ENCODE measurements at places on chromosomes 5 and 9.

DNA sequence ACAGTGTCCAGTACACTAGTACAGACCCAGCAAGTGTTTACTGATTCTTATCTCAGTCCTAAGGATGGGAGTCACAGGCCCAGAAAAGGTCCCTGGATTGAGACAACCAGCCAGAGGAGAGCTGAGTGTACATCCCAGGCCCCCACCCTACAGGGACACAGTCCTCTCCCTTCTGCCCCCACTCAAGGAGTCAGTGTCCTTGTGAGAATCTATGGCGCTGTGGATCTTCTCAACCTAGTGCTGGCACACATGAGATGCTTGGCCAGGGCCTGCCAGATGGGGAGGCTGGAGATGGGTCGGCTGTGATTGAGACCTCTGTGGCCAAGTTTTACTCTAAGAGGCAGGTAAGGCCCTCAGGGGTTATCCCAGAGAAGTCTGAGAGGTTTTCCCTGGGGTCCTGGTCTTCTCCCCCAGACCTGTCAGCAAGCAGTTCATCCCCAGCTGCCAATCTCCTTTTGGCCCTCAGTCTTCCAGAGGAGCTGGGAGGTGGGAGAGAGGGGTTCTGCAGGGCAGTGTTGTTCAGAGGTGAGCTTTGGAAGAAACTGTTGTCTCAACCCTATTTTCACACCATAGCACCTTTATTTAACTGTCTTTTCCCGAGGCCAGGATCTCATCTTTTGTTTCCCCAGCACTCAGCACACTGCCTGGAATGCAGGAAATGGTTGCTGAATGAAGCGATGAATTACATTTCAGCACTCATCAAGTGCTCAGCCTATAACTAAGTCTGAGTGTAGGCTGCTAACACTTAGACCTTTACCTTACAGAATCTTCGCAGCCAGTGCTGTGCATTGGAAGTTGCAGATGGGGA lies 3.2 kb upstream of the NSD1 start:
- DNase-seq = peak; percentile 62

GRCh38 chr9:104805441-104805840 lies 41.5 kb downstream of the NIPSNAP3B start:
- no peak for DNase-seq

DNA sequence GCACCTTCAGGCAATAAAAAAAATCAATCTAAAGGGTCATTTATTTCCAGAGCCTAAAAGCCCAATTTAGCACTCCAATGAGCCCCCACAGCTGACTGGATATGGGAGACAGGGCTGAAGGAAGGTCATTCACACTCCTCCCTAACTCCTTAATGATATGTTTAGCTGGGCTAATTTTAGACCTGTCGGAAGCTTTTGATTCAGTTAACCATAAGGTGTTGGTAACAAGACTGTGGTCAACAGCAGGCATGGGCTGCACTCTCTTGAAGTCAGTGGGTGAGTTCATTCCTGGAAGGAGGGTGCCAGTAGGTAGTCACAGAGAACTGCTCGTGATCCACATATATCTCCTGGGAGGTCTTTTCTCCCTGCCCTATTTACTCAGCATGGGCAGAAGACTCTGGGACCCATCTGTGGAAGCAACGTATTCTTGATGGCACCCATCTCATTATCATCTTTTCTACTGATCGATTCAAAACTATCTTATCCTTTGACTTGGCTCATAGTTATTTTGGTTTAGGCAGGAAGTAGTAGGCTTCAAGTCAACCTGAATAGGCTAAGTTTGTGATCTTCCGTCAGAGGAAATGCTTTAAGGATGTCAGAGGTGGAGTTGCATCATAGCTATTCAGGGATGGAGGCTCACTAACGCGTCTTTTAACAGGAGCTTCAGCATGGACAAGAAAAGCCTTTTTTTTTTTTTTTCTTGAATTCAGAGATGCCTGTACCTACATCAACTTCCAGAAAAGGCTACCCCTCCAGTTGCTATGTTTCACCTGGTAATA lies 367.7 kb upstream of the SLC30A5 start:
- DNase-seq = no peak

DNA sequence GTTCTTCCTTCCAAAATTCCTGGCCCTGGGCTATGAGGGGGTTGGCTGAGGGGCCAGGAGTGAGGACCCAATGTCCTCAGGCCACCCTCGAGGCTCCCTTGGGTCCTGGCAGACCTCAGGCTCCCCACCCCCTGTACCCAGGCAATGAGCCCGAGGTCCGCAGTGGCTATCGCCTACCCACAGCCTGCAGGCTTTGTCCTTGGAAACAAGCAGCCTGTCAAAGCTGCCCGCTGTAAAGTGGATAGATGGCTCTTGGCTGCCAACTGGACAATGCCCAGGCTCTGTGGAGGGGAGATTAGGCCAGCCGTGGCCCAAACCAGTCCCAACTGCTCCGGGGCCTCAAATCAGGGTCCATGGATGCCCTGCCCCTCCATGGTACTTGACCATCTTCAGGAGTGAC lies 2.2 kb upstream of the ADGRD2 start:
- DNase-seq = no peak

- peak; percentile 44 for DNase-seq
Measured at GRCh38 chr5:162512935-162513565, 445.5 kb downstream of the GABRG2 start.

- no peak for DNase-seq
Measured at GRCh38 chr9:124347206-124347967, 67.9 kb downstream of the PSMB7 start.

DNA sequence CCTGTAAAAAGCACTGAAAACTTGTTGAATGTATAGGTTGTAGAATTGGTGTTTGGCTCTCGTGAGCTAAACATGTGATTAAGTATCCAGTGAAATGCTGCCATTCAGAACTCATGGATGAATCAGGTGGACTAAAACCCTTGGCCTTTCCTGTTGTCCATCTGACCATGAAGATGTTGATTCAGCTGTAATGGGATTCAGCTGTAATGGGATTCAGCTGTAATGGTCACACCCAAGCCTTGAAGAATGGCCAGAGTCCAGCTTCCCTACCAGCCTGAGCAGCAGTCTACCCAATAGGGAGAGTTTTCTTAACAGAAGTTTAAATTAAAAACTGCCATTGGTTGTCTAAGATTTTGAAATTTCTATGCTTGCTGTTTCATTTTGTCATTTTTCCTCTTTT lies 18.1 kb downstream of the MAMDC2 start:
- DNase-seq = no peak

DNA sequence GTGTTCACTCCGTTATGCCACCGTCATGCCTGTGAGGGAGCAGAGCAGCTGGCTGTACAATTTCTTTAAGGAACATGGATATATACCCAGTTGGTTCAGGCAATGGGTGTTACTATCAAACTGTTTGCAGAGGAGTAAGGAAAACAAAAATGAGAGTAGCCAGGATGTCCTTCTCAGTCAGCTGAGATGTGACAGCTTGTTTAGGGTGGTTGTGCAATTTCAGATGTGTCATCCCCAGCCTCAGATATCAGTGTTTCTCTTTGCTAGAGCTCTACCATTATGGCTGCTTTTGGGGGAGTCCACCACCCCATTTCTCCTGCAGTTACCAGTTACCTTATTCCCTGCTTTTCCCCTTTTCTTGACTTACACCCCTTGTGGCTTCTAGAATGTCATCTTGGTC lies 135.2 kb upstream of the SLC24A2 start:
- no peak for DNase-seq

- peak; percentile 12 for DNase-seq
Measured at GRCh38 chr9:18675332-18675731, 201.4 kb downstream of the ADAMTSL1 start.

- DNase-seq = peak; percentile 95
Measured at GRCh38 chr5:128538250-128539037, 399 bp upstream of the FBN2 start.

DNA sequence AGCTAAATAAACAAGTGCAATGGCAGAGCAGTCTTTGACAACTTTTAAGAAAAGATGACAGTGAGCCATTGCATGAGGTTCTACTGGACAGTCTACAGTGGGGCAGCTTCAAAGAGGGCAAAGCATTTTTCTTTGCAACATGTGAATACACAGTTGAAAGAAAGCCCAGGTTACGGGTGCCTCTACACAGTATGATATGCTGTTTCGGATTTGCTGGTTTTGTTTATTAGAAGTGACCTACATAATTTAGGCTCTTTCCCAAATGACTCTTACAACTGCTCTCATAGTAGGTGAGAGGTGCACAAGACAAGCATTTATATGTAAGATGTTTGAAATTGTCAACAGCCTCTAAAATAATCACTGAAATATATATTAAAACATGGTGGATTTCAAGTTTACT lies 62.4 kb downstream of the MEF2C start:
- DNase-seq = no peak

DNA sequence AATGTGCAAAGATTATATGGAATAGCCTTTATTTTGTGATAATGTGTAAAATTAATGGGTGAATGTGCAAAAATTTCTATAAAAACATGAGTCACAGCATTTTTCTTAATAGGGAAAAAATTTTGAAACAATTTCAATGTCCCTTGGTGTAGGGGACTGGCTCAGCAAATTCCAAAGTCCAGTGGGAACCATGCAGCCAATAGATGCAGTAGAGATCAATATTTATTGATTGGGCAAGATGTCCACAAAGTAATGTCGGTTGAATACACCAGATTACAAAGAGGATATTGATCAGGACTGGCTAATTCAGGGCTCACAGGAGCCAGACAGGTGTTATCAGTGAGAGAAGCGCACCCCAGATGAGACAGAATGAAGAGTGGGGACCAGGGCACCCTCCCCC lies 62.5 kb downstream of the AMBP start:
- no peak for DNase-seq

- no peak for DNase-seq
Measured at GRCh38 chr9:2791246-2791645, 52.6 kb downstream of the PUM3 start.

- DNase-seq = peak; percentile 65
Measured at GRCh38 chr9:91207729-91208418, 153.8 kb downstream of the AUH start.

DNA sequence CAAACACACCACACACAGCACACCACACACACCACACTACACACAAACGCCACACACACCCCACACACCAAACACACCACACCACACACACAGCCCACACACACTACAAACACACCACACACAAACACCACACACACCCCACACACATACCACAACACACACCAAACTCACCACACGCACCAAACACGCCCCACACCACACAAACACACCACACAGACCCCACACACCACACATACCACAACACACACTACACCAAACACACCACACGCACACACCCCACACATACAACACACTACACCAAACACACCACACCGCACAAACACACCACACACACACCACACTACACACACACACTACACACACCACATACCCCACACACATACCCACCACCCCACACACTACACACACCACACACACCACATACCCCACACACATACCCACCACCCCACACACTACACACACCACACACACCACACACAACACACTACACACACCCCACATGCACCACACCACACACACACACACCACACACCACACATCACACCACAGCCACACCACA lies 151.2 kb downstream of the ERCC6L2 start:
- no peak for DNase-seq

DNA sequence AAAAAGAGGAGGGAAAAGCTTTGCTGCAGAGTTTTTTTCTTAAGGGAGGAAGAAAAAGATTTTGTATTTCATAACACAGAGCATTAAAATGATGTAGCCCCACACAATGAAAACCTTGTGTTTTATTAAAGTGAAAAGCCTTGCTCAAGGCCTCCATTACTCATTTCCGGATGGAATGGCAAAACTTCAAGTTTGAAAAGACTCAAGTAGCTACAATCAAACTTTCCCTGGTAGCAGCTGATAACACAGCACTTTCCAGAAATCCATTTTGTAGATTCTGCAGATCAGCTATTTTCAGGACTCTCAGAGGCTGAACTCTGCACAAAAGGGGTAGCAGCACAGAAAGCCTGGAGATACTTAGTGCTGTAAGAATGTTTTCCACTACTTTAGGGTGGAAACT lies 374.8 kb downstream of the NFIB start:
- DNase-seq = peak; percentile 62

DNA sequence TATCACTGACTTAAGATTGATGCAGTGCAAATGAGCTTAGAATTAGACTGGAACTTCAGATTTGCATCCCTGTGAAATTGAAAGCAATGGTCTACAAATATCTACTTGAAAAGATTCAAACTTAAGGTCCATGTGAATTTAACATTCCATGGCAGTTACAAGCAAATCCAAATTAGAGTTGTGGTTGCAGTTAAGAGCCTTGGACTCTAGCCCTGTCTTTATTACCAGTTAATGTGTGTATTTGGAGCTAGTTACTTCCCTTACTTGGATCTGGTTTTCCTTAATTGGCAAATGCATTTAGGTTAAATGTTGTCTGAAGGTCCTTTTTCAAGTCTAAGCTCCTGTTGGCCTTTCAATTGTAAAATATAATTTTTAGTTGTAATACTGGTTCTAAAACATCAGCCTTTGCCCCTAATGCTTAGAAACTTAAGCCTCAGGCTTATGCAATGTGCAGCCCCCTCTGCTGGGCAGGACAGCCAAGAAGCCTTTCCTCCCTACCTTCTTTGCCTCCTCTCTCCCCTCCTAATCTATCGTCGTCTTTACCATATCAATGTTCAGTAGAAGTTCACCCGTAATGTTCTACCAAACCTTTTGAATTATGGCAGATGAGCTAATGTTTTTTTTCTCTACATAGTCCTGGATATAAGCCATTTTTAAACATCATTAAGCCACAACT lies 59.5 kb downstream of the ERMP1 start:
- no peak for DNase-seq

DNA sequence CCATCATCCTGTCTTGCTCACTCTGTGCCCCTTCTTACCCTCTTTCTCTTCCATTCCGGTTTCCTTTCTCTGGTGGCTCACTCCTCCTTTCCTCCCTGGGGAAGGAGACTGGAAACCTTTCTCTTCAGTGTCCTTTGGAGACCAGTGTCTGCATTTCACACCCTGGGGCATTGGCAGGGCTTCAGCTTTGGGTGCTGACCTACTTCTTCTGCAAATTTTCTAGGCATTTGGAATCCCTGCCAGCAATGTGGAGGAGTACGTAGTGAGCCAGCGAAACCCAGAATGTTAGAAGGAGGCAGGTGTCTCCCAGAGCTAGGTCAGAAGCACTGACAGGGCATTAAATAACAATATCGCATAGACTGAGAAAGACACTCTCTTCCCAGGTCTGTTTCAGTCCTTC lies 122.2 kb downstream of the SLC28A3 start:
- DNase-seq = no peak

DNA sequence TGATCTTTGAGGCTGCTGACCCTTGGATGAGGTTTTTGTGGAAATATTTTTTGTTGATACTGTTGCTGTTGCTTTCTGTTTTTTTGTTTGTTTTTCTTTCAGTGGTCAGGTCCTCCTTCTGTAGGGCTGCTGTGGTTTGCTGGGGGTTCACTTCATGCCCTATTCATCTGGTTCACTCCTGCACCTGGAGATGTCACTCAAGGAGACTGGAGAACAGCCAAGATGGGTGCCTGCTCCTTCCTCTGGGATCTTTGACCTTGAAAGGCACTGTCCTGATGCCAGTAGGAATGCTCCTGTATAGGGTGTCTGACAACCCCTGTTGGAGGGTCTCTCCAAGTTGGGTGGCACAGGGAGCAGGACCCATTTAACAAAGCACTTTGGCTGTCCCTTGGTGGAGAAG lies 67.0 kb upstream of the ACTBL2 start:
- DNase-seq = no peak

DNA sequence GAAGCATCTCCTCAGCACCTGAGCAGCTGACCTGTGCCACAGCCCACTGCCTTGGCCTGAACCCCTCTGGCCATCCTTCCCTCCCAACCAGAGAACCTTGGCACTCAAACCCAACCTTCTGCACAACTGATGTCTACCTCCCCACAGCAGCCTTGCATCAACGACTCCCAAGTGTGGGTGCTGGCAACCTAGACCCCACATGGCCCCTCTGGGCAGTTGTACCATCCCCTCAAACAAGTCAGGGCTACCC lies 10.3 kb downstream of the SEPTIN8 start:
- DNase-seq = no peak

GRCh38 chr9:22590336-22591033 lies 143.9 kb downstream of the DMRTA1 start:
- DNase-seq = peak; percentile 1

Measured in fibroblast of skin of back (primary cell).